ENCODE measurements at places on chromosomes 3 and 15.

DNA sequence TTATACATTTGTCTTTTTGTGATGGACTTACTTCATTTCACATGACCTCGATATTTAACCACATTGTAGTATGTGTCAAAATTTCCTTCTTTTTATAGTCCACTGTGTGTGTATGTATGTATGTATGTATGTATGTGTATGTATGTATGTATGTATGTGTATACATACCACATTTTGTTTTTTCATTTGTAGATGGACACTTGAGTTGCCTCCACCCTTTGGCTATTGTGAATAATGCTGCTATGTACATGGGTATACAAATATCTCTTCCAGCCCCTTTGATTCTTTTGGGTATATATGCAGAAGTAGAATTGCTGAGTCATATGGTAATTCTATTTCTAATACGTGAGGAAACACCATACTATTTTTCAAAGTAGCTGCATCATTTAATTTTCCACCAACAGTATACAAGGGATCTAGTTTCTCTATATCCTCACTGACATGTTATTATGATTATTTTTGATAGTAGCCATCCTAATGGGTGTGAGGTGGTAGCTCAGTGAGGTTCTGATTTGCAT, 228.2 kb downstream of the OPA1 start:
- no peak for DNase-seq

GRCh38 chr15:69677403-69677802, 224.8 kb downstream of the RPLP1 start:
- DNase-seq = no peak

DNA sequence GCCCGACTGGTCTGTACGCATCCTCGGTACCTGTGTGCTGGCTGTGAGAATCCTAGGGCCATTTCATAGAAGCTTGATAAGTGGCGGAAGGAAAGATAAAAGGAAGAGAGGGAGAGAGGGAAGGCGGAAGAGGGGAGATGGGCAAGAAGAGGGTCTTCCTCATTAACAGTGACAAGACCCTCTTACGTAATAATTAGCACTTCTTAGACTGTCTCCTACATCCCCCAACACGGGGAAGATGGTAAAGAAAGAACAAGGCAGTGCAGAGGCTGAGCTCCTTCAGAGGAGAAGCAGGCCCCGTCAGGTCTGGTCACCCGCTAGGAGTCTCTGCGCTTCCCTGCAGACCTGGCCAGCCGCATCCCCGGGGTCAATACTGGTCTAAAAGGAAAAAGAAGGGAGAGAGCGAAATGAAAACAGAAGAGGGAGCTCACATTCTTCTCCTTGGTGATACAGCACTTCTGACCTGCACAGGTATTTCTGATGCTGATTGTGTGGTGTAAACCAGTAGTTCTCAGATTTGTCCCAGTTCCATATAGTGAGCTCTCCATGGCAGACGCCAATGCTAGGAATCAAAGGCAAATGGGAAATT, 19.0 kb upstream of the FAM240A start:
- DNase-seq = no peak

GRCh38 chr3:194139071-194139813, 3.3 kb downstream of the HES1 start:
- peak; percentile 54 for DNase-seq

Measured in K562 (cell line).